NCI-H187 (cell line): ENCODE measurements at places on chromosomes 1 and 21.

- DNase-seq: peak; percentile 26
Observed at GRCh38 chr1:66764994-66765578, 12.8 kb downstream of the DYNLT5 start.

DNA sequence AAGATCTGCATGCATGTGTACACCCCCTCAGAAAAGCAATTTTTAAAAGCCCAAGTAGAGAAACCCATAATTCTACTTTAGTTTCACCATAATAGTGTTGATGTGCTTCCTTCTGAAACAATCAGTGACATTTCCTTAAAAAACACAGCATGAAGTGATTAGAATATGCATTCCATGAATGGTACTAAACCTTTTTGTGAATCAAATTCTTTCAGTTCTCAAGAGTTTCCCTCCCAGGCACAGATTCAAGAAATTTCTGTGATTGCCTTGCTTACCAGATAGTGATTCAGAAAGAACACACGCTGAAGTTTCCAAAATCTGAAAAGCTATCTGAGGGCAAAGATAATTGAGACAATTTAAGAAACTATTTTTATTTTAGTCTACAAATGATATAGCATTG is 136.4 kb upstream of the ADGRL2 start:
- no peak for DNase-seq

DNA sequence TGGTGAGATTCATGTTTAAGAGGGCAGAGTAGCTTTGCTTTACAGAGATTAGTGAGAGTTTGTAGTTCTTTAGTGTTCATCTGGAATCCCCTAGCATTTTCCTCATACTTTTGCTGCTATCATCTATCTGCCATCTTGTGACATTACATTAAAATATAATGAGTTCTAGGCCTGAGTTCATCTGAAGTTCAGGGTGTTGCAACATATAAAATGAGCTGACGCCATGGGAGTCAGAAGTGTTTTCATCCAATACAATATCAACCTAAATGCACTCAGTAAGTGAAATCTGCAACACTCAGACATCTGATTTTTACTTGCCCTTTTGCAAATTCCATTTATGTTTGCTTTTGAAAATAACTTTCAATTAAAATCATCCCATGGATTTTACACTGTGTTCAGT is 153.8 kb downstream of the NTNG1 start:
- DNase-seq: no peak

DNA sequence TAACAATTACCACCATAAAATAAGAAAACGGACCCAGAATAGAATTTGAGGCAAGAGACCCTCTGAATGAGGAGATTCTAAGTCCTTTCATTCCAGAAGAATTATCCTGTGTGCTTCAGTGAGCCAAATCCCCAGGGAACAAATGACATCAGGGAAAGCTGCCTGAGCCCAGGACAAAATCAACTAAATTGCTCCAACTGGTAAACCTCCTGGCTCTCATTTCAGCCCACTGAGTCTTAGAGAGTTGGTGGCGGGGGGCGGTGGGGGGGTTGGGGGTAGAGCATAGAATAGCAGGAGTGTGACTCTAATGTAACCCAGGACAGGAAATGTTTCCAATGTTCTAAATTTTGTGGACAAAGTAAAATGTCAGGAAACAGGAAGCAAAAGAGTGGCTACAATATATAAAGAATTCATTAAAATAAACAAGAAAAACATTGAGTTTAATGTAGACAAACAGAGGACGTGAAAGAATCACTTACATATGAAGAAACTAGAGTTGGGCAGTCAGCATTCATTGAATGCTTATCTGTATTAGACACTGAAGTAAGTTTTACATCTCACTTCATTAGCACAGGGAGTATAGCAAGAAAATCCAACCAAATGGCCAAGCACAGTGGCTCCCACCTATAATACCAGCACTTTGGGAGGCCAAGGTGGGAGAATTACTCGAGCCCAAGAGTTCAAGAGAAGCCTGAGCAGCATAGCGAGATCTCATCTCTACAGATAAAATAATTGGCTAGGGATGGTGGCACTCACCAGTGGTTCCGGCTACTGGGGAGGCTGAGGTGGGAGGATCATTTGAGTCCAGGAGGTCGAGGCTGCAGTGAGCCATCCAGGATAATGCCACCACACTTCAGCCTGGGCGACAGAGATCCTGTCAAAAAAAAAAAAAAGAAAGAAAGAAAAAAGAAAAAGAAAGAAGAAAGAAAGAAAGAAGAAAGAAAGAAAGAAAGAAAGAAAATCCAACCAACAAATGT is 75.1 kb downstream of the DHRS3 start:
- no peak for DNase-seq

GRCh38 chr1:24235921-24236788 is 49.1 kb upstream of the IFNLR1 start:
- DNase-seq: no peak

DNA sequence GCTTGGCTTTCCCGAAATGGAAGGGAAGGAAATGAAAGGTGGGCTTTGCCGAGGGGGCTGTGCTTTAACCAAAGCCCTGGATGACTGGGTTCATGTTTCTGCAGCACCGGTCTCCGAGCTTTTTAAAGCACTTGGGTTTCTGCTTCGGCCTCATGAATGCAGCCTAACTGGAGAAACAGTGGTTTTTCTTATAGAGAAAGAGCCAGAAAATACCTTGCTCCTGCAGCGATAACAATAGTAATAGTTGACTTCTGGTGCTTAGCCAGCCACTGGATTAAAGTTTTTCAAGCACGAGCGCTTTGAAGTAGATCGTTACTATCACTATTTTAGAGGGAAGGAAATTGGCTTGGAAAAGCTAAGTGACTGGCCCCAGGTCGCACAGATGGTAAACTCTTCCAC is 500 bp upstream of the DOCK7 start:
- no peak for DNase-seq
